ENCODE measurements at places on chromosomes 3 and 15.

DNA sequence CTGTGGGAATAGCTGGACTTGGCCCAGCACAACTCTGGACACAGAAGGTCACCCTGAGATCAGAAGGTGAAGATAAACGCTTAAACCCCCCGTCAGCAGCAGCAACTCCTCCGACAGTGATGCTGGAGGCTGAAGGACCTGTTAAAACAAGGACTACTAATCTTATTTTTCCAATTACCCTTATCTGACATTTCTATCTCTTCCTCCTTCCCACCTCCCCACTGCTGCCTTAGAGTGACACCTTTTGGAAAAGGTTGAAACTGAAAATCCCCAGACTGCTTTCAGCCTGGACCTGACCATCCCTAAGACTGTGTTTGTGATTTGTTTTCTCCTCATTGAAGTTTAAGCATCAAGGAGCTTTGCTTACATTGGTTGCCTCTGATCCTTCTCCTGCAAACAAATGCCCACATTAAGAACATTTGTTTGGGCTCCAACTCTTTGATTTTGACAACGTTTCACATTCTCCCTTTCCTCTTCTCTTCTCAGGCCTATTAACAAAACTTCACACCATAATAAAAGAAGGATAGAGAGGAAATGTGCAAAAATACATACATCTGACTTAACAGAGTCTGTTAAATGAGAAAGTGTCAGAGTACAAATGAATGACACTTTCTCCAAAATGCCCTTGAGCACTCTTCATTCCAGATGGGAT, 410.6 kb upstream of the WNT5A start:
- no peak for DNase-seq

DNA sequence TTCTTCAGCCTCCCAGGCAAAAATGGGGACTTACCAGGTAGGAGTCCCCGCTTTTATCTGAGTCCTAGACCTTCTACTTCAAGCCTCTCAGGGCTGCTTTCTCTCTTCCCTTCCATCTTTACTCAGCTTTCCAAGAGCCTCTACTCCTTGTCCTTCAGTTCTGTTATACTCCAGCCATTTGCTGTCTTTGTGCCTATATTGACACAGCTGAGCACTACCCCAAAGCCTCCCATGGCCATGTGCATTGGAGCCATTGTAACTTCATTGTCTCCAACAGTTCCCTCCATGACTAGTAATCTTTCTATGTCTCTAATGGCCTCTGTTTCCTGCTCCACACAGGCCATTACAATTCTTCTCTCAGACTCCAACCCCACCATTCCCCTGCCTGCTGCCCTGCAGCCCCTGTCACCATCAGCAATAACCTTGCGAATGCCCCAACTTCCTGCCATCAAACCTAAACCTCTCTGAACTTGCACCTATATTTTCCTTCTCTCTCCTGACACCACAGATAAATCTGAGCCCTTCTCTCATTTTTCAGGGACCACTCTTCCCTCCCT, 77.9 kb upstream of the ADPGK start:
- no peak for DNase-seq

GRCh38 chr3:131619821-131620220, 117.0 kb upstream of the MRPL3 start:
- DNase-seq = no peak

GRCh38 chr3:187677604-187678003, 7.4 kb upstream of the SST start:
- no peak for DNase-seq

- no peak for DNase-seq
Observed at GRCh38 chr3:111741181-111741580, 117.9 kb upstream of the PHLDB2 start.

DNA sequence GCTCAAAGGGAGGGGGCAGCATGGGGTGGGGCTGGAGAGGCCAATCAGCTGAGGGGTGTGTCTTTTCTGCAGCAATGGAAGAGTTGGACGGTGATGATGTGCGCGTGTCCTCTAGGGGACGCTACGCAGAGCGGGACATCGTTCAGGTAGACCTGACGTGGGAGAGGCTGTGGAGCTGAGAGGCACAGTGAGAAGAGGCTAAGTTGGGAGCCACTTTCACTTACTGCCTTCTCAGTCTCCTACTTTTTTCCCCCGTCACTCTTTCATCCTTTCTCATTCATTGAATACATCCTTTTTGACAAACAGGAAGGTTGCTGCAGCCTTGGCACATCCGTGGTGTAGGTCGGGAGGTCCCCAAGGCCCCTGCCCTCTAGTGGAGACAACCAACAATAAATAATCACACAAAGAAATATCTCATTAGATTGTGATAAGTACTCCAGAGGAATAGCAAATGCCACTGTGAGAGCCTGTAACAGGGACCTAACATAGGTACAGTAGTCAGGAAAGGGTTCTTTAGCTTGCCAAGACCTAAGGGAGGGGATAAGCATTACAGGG, 4.4 kb upstream of the BRPF1 start:
- peak; percentile 35 for DNase-seq

DNA sequence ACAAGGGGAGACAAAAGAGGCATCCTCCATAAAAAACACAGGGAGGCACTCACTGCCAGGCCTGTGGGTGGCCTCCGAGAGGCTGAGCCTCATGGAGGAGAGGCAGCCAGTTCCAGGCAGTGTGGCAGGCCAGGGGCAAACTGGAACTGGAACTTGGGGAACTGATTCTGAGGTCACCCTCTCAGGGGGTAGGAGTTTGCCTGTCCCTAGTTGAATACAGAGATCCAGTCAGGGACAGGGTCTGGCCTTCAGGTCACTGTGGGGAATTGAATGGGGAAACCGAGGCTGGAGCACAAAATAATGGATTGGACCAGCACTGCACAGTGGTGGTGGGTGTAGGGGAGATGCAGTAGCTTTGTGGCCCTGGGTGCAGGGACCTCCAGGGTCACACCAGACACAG, 58.7 kb downstream of the TPRA1 start:
- no peak for DNase-seq

- DNase-seq = no peak
Observed at GRCh38 chr3:197149528-197149927, 119.9 kb upstream of the MELTF start.

DNA sequence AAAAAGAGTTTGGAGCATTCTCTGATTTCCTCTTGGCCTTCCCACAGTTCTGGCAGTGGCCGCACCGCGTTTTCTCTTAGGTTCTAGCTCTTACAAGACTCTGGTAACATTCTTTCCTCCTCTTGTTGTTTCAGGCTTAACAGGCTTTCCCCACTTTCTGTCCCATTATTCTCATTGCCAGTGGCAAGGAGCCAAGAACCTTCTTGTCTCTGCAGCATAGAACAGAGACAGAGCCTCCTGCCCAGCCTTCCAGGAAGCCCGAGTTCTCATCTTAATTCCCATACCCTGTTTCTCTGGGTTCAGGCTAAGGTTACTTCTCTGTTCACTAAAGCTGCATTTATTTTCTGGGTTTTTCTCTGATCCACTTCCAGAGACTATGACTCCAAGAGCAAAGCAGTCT, 61.1 kb downstream of the DUT start:
- no peak for DNase-seq

DNA sequence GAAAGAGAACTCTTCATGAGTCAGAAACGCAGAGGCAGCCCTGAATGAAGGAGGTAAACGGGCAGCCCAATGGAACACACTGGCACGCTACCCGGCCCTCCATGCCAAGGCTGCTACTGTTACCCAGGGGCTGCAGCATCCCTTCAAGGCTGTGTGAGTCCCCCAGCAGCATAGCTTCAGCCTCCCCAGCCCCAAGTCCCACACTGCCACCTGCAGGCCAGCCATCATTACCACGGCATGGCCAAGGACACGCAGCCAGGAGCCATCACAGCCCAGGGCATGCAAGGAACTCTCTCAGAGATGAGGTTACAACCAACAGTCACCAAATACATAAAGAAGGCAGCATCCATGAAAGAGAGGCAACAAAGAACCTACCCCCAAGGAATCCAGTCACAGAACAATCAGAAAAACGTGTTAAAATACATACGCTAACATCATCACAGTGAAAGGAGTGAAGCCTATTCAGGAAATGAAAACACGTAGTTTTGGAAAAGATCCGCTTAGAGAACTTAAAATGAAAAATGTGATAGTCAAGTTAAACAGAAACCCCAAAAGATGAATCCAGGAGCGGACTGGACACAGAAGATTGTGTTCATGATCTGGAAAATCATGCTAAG, 22.4 kb downstream of the PLA2G4F start:
- peak; percentile 13 for DNase-seq

GRCh38 chr15:33442449-33442848, 131.7 kb downstream of the RYR3 start:
- no peak for DNase-seq

GRCh38 chr3:50333744-50334328, 5.8 kb upstream of the TUSC2 start:
- DNase-seq = no peak

DNA sequence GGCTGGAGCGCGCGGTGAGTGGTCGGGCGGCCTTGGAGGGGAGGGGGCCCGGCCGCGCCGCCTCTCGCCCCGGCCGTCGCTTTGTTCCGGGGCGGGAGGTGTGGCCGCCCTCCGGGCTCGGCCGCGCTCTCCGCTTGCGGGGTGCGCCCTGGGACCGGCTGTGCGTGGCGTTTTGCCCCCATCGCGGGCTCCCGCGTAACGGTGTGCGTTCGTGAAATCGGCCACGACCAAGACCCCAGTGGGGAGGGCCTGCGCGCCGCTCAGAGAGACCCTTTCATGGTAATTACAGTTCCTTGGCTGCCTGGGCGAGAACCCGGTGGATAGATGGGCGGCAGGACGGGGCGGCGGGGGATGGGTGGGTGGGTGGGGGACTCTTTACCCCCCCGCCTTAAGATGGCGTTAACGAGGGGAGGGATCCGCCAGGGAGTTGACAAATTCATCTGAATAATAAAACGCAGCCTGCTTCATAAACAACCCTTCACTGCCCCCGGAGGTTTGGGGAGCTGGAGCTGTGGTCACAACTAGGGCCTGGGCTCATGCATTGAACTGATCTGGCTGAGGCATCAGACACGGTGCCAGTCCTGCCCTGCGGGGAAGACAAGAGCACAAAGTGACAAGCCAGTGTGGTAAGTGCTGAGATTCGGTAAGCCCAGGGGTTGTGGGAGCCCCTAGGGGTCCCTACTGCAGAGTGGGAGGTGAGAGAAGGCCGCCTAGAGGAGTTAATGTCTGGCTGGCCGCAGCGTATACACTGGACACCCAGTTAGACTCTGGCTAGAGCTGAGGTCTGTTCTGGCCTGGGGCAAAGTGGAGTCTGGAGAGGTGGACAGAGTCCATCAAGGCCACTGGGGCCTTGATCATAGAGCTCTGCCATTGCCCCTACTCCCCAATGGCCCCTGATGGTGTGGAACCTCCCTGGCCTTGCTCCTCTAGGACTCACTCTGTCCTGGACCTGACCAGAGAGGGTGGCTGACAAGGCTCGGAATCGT, 668 bp downstream of the MRAS start:
- DNase-seq = no peak
